DMS79 treated with DMSO at 0.1 percent for 48 hours (cell line): ENCODE measurements at places on chromosomes 3 and 15.

DNA sequence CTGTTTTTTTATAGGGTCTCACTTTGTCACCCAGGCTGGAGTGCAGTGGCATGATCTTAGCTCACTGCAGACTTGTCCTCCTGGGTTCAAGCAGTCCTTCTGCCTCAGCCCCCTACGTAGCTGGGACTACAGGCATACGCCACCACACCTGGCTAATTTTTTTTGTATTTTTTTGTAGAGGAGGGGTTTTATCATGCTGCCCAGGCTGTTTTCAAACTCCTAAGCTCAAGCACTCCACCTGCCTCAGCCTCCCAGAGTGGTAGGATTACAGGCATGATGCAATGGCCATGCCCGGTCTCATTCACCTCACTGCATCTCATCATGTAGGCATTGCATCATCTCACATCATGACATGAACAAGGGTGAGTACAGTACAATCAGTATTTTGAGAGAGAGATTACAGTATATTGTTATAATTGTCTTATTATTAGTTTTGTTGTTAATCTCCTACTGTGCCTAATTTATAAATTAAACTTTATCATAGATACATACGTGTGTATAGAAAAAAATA is 74.3 kb upstream of the EOMES start:
- DNase-seq = no peak

- DNase-seq = no peak
Observed at GRCh38 chr15:70351391-70351790, 253.7 kb upstream of the TLE3 start.

DNA sequence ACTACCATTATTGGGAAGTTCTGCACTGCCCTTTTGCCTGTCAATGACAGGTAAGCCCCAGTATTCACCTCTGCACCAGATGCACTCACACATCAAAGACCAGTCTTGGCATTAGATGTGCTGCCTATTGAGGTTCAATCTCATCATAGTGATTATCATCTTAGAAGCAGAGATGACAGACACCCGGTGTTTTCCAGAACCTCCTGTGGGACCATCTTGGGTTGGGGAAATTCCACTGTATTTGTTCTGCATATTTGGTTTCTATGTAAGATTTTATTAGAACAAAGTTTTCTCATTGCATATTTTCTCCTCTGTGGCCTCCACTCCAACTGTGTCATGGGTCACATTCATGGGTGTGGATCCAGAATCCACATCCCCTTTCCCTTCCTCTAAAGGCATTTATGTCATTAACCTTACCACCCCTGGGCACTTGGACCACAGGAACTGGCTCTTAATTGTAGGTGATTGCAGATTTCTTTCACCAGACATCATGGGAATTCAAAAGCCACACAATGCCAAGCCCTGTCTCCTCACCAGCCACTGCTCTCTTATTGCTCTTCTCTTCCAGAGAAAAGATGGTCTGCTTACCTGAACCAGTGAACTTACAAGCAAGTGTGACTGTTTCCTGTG is 31.2 kb downstream of the PLA1A start:
- DNase-seq = no peak

DNA sequence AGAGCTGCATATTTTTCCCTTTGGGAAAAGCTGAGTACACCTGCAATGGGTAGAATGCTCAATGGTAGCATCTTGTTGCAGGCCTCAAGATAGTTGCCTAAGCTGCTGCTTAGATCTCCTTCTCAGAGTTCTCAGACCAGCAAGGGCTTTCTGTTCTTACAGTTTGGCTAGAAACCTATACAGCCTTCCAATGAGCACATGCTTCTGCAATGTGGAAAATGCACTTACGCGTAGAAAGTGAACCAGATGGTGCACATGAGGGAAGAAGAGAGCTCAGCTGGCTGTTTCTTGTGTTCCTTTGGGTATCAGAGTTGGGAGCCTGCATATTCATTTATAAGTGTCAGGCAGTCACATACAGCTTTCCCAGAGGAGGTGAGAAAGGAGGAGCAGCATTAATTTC is 136.4 kb downstream of the B3GALNT1 start:
- no peak for DNase-seq

GRCh38 chr3:154224866-154225265 is 99.4 kb downstream of the DHX36 start:
- no peak for DNase-seq

GRCh38 chr3:19734453-19734852 is 199.6 kb downstream of the EFHB start:
- DNase-seq = no peak

DNA sequence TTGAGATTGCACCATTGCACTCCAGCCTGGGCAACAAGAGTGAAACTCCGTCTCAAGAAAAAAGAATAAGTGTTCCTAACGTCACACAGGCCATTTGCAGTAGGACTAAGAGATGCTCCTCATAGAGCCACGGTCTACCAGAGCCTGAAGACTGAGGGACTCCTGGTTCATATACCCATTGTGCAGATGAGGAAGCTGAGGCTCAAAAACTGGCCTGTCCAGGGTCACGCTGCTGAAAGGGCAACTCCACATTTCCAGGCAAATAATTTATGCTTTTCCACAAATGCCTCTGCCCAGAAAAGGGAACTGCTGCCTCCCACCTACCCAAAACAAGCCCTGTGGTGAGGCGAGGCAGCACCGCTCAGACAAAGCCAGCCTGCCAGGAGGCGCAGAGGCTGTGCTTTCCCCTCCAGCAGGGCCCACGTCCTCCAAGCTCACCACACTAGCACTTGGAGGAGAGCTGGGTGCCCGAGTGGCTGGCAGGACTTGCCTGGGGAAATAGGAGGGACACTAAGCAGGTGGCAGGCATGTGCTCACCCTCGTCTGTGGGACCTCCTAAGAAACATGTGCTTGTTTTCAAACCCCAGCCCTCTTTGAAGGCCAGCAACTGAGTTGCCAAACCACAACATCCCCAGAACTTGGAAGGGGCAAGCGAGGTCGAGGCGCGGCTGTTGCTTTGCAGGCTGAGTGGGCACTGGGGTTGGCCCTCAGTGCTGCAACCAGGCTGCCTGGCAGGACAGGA is 195.6 kb downstream of the XXYLT1 start:
- DNase-seq = no peak

DNA sequence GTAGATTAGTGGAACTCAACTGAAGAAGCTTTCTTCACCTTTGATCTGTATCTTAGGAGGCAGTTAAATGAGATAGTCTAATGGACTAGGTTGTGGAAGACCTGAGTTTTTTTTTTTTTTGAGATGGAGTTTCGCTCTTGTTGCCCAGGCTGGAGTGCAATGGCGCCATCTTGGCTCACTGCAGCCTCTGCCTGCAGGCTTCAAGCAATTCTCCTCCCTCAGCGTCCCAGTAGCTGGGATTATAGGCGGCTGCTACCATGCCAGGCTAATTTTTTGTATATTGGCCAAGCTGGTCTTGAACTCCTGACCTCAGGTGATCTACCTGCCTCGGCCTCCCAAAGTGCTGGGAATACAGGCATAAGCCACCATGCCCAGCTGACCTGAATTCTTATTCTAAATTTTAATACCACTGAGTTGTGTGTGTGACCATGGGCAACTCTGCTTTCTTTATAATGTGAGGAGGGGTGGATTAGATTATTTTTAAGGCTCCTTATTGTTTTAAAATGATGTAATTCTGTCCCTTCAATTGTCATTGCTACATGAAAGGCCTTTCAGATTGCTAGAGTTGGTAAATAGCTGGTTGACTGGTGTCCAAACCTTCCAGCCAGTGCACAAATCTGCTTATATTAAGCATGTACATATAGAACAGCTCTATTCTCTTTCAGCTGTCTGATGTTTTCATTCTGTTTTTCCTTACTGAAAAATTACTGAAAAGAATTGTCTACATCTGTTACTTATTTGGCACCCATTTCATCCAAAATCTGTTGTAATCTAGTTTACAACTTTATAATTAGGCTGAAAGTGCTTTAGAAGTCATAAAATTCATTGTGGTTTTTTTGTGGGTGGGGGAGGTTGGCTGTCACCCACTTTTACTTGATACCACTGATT is 2.3 kb downstream of the LNP1 start:
- DNase-seq = no peak

GRCh38 chr3:178498871-178499270 is 37.4 kb upstream of the KCNMB2 start:
- DNase-seq = no peak

DNA sequence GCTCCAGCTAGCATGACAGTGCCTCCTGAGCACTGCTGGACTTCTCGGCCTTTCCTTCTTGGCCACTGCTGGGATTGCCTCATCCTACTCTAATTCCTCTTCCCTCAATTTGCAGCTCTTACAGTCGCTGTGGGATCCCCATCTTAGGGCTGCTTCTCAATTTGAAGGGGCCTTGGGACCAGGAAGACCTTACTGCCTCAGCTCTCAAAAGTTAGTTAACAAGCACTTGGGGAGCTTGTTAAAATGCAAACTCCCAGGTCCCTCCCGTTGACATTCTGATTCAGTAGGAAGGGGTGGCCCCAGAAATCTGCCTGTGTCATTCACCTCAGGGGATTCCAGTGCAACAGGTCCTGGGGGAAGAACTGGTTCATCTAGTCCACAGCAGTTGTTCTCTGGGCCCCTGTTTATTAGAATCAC is 14.8 kb downstream of the BDH1 start:
- no peak for DNase-seq

GRCh38 chr15:63900306-63900705 is 66.6 kb upstream of the HERC1 start:
- DNase-seq = no peak

- no peak for DNase-seq
Observed at GRCh38 chr3:59133311-59133710, 83.5 kb upstream of the CFAP20DC start.

DNA sequence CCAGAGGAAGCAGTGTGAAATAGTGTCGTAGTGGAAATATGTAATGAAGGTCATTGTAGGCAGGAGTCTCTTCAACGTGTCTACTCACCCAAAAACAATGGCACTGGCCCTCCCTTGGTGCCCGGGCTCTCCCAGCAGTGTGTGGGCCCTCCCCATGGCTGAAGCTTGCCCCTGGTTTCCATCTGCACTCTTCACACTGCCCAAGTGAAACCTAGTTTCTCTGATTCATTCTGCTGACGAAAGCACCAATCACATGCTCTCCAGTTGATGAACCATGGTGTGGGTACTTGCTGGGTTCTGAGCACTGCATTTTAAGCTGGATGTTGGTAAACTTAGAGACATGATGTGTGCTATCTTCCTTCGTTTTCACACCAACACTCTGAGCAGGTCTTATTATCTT is 61.0 kb upstream of the AGBL1 start:
- no peak for DNase-seq

DNA sequence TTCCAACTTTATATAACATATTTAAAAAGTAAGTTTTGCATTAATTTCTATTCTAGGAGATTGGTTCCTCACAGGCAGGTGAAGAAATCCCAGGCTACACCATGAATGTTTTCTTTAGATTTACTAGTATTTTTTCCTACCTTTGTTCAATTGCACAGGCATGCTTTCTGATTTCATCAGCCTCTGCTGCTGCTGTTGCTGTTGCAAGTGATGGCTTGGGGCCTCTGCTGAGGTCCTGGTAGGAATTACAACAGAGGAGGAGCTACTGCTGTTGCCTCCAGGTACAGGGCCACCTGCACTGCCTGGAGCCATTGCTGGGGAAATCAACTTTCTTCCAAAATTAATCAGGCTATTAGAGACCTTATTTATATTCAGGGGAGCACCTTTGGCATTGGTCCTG is 353.3 kb downstream of the PLCL2 start:
- DNase-seq = no peak

DNA sequence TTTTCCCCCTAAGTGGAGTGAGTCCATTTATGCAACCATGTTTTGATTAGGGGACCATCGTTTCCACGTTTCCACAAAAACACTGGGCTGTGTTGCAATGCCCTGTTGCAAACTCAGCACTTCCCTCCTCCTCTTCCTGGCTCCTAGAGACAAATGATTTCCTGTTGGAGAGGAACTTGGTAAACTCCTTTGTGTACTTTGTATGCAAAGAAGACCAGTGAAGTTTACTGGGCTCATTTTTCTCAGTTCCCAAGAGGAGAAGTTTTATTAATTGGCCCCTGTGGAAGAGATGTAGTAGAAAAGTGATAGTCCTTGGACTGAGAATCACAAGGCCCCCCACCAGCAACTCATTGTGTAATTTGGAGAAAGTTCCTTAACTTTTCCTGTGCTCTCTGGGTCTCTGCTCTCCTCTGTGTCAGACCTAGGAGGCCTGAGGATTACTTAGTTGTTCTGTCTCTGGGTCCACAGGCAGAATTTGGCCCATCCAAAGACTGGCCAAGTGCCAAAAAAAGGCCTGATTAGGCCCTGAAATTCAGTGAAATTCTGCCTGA is 95.0 kb downstream of the ATG7 start:
- no peak for DNase-seq

- no peak for DNase-seq
Observed at GRCh38 chr3:62151591-62151990, 221.8 kb downstream of the FEZF2 start.

- no peak for DNase-seq
Observed at GRCh38 chr3:138497021-138497420, 62.6 kb downstream of the ESYT3 start.

GRCh38 chr3:119759962-119760361 is 21.9 kb upstream of the NR1I2 start:
- no peak for DNase-seq

GRCh38 chr3:58349792-58350626 is 17.3 kb downstream of the PXK start:
- peak; percentile 21 for DNase-seq

- no peak for DNase-seq
Observed at GRCh38 chr15:30882849-30883433, 20.8 kb upstream of the FAN1 start.

DNA sequence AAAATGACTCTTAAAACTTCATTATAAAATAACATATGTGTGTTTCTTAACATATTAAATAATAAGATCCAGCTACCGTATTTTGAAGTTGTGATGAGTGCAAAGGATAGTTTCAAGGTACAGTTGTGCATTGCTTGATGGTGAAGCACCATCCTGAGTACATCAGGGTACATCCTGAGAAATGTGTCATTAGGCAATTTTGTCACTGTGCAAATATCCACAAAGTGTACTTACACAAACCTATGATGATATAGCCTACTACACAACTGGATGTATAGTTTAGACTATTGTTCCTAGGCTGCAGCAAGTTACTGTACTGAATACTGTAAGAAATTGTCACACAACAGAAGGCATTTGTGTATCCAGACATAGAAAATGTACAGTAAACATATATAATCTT is 20.8 kb upstream of the TM4SF1 start:
- no peak for DNase-seq
